ENCODE measurements at places on chromosomes 1 and 21.

- no peak for DNase-seq
These were observed 45.3 kb upstream of the MAN1A2 start for GRCh38 chr1:117321680-117322609.

DNA sequence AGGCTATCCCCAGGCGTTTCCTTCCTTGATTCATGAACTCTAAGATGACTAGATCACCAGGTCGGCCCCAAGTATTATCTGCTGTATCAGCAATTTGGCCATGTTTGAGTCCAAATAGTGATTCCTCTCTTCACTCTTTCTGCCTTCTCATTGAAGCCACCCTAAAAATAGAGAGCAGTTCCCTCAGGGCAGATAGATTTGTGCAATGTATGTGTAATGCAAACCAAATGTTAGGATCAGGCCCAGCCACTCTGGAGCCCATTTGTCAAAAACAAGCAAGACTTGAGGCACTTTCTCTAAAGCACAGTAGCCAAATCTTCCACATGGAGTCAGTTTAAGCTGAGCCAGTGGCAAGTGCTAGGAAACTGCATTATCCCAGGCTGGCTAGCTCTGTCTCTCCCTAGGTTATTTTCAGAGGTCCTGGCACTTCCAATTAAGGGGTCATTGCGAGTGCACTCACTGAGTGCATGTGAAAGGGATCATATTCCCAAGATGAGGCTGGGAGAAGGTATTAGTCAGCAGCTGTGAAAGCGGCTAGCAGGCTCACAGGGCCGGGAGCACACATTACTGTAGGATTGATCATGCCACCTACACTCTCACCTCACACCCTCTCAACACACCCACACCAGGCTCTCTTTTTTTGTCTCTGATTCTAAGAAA is 97.9 kb upstream of the RAB3GAP2 start:
- peak; percentile 83 for DNase-seq

- DNase-seq = no peak
These were observed 68.2 kb downstream of the AGPAT3 start for GRCh38 chr21:43933199-43933598.

- DNase-seq = peak; percentile 62
These were observed 64.3 kb upstream of the TRABD2B start for GRCh38 chr1:48061162-48062136.

- DNase-seq = no peak
These were observed 83.7 kb downstream of the DISP3 start for GRCh38 chr1:11562664-11563063.

- peak; percentile 35 for DNase-seq
These were observed 20.9 kb upstream of the RGL1 start for GRCh38 chr1:183783767-183784637.

GRCh38 chr1:208132287-208132882 is 111.8 kb downstream of the PLXNA2 start:
- DNase-seq = peak; percentile 90

- DNase-seq = peak; percentile 37
These were observed 46.7 kb upstream of the SARS1 start for GRCh38 chr1:109167001-109167506.

DNA sequence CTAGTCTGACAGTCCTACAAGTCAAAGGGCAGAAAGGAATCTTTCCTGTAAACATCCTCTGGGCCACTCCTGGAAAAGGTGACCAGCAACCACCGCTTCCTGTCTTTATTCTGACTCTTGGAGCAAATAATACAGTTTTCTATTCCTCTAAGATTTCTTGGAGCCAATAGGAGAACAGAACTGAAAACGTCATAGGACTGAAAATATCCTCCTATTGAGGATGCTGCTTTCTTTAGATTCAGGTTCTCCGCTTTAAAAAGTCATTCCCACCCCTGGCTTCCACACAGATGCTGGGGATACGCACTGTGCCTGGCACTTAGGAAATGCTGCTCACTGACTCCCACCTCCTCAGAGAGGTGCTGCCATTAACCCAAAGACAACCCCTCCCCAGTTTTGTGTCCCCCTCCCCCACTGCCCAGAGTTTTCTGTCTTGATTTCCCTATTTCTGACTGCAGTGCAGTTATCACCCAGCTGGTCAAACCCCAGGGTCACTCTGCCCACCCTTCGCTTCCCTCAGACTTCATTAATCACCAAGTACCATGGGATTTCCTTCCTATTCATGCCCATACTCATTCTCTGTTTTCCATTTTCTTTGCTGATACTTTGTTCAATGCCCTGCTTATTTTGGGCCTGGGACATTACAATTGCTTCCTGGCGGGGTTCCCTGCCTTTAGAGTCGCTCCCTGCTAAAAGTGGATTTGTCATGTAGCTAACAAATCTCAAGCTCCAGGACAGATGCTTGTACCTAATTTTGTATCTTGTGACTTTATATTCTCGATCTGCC is 82.1 kb upstream of the ARHGAP29 start:
- DNase-seq = no peak

DNA sequence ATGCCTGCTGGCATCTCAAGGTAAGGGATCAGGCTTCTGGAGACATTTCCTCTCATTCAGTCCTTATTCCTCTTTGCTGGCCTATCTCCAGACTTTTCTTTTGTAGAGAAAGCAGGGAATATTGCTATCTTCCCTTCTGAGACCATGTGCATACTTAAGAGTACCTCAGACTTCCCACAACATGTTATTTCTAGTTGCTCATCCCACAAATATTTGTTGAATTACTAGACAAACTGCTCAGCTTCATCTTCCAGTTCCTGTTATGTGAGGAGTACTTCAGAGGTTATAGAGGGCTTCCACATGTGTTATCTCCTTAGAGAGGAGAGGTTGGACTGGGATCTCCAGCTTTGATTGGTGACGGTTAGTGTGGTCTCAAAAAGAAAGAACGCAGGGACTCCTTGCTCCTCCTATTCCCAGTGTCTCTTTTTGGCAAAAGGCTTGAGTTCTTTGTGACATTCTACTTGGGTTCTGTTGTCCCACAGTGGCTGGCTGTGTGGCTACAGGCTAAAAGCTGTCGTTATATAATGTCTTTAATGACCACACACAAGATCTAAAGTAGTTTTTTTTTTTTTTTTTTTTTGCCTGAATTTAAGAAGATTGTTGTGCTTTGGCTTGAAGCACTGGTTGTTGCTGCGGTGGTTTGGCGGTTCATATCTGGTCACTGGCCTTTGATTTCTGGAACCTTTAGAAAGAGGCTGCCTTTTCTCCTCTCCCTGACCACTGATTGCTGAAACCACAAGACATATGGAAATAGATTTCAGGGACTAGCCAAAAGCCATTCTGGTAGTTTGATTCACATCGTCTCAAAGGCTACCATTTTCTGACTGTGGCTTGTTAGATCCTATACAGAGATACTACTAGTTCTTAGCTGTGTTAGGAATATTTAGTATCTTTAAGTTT is 78.7 kb downstream of the FGGY start:
- peak; percentile 87 for DNase-seq

GRCh38 chr1:210262897-210263272 is 30.3 kb downstream of the SERTAD4 start:
- DNase-seq = peak; percentile 24

GRCh38 chr1:229117664-229118300 is 153.1 kb upstream of the RAB4A start:
- no peak for DNase-seq

DNA sequence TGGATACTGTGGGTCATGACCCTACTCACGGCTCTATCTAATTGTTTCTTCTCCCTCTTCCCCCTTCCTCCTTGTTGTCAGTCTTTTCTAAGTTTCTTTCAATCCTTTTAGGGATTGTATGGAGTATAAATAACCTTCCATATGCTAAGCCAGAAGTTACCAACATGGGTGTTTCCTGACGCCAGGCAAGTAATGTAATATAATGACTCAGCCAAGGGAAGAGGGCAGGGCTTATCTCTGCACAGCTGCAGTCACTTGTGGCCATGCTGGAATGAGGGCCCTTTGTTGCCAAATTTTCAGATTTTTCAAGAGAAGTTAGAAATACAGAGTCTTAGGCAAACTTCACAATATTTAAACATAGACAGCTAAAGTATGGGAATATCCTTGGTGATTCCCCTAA is 194.6 kb downstream of the ST6GALNAC3 start:
- peak; percentile 27 for DNase-seq

- no peak for DNase-seq
These were observed 129.0 kb upstream of the CAMK1G start for GRCh38 chr1:209454340-209454994.

GRCh38 chr1:171751221-171751620 is 9.4 kb upstream of the VAMP4 start:
- DNase-seq = no peak

- DNase-seq = no peak
These were observed 34.9 kb downstream of the PLXNA2 start for GRCh38 chr1:208209286-208209685.

DNA sequence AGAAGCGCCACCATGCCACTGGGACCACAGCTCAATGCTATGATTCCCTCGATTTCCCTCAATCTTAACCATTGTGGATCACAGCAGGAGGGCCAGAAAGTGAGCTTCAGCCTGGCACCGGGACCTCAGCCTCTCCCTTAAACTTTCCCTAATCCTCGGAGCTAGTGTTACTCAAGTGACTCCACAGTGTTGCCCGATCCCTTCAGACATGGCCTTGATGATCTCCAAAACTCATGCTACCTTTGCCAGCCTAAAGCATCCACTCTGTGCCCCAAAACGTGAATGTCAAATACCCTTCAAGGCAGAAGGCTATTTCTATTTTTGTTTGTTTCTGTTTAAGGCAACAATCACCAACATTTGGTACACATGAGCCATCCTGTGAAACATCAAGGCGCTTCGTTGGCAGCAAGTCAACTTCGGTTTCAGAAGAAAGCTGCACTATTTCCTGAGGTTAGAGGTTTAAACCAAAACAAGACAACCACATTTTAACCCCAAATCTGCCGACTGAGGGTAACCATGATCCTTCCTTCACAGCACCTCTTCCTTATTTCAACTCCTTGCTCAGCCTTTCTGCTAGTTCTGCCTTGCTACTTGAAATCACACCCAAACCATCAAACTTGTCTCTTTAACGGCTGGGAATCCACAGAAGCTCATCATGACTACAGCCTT is 94.4 kb upstream of the KRTAP19-8 start:
- no peak for DNase-seq

DNA sequence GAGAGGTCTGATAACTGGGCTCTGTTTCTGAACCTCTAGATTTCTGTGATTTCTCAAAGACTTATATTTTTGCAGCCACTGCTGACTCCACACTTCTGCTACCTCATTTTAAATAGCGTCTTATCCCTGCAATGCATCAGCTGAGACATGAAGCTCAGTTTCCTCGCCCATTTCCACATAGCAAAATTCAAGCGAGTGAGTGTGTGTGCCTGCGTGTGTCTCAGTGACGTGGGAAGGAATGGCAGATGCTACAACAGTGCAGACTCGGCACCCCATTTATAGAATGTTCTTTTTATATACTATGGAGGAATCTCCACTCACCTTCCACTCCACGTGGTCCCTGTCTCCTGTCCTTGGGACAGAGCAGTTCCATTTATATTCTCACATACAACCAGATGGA is 35.7 kb downstream of the ZMYND12 start:
- DNase-seq = no peak

DNA sequence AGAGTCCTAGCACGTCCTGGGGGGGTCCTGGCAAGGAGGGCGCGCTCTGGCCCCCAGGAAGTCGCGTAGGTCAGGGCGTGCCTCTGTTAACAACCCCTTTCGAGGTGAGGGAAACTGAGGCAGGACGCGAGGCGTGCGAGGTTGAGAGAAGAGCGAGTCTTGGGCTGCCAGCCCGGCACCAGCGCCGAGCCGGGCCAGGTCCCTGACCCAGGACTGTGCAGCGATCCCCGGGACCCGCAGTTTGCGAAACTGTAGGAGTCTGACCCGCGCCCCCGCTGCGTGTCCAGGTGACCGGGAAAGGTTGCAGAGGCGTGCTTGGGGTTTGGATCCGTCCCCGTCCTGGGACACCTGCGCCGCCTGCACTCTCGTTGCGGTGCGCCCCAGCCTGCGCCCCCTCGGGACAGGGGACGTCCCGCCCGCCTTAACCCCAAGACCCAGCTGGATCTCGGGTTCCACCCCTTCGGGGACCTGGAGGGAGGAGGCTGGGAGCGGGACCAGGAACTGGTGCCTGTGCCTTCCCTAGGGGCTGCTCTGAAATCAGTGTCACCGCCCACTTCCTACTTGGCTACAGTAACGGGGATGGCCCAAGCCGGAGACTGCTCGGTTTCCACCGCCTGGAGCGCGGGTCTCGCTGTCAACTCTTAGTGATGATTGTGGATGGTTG is 493 bp downstream of the DISC1 start:
- peak; percentile 64 for DNase-seq

GRCh38 chr1:235831148-235831547 is 35.6 kb downstream of the LYST start:
- DNase-seq = peak; percentile 28

GRCh38 chr1:11960715-11961114 is 19.5 kb upstream of the MFN2 start:
- DNase-seq = no peak

DNA sequence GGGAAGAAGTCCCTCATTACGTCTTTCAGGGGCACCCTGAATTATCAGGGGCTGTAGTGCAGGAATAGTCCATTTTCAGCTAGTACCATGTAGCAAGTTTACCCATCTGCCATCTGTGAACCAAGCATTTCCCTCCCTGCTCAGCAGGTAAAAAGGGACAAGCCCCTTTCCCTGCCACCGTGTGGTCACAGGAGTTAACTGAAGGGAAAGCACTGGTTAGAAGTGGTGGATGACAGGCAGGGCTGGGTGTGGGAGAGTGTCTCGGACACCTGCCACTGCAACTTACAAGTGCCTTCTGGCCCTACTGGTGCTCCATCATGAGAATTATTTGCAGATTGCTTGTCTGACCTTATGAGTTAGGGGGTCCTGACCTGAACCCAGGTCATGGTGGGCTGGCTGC is 32.0 kb upstream of the IGSF5 start:
- DNase-seq = no peak

DNA sequence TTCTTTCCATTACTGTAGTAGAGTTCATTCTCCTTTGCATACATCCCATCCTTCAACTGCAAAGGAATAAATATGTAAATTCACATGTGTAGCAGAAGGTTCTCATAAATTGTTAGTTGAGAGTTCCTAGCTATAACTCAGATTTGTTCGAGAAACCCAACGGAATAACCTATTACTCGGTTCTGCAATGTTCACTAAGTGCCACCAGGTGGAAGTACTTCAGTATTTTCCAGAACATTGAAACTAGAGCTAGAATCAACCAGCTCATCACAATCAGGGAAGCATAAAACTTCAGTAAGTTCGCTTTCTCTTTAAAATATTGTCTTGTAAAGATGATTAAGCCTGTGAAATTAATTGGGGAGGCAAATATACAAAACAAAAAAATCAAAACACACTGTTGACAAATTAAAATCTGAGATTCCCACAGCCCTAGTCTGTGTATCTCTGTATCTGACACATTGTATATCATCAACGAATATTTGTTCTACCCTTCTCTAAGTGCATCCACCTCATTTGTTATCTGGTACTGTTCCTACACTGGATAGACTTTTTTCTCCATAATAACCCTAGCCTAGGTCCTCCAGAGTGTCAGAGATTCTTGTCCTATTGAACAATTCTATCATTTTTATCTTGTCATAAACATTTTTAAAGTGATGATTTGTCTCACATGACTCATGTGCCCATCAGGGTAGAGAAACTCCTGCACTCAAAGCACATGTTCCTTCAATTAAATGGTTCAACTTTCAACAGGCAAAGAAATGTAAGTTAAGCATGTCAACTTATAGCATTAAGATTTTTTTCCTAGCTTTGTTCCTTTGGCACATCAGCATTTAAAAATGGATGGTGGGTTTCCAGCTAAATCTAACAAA is 31.9 kb downstream of the MROH9 start:
- DNase-seq = peak; percentile 65

All from GM03348 (cell line).